H4 (cell line): ENCODE measurements at places on chromosomes 1 and 21.

DNA sequence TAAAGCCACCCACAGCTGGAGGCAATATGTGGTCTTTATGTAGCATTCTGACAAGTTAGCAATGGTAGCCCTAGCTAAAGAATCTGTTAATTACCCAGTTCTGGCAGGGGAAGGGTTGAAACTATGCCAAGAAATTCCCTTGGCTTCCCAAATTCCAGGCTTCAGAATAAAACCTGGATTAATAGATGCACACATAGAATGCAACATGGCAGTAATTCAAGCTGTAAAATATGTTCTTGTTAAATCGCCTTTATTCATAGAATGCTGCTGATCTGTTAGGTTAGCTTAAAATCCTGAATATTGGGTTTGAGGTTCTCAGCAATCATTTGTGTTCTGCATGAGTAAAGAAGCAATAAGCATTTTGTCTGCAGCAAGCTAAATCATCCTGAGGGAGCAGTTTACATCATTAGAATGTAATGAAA lies 80.1 kb downstream of the ZNF326 start:
- no peak for DNase-seq

- no peak for DNase-seq
These were observed 9.6 kb downstream of the RAB25 start for GRCh38 chr1:156070548-156070947.

DNA sequence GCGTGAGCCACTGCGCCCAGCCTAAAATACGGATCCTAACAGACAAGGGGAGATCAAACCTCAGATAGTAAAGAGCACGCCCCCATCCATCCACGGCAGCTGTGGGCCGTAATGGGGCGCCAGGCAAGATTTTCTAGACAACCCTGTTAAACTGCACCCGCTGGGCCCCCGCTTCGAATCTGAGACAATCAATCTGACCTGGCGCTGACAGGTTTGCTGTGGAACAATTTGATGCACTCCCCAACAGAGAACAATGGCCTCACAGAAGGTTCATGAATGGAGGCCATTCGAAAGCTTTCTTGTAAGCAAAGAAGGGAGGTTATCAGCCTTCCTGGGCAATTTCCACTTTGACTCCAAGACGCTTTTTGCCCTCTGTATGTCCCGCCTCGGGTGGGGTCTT lies 30.5 kb downstream of the CLSTN1 start:
- DNase-seq, result no peak

DNA sequence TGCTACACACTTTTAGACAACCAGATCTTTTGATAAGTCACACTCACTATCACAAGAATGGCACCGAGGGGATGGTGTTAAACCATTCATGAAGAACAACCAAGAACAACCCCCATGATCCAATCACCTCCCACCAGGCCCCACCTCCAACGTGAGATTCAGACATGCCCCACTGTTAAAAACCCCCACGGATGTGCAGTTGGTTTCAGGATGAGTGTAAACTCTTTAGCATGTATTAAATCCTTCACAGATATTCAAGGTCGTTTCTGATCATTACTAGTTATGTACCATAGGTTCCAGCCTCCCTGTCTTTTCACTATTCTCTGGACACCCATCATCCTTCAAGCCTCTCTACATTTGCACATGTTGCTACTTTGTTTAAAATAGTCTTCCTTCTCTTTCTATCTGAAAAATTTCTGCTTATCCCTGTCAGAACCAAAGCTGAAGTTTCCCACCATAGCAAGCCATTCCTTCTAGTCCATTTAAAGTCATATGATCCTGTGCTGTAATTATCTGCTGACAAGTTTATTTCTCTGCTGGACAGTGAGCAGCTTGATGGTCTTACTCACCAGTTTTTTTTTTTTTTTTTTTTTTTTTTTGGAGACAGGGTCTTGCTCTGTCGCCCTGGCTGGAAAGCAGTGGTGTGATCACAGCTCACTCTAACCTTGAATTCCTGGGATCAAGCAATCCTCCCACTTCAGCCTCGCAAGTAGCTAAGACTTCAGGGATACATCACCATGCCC lies 36.8 kb downstream of the MAP10 start:
- no peak for DNase-seq

DNA sequence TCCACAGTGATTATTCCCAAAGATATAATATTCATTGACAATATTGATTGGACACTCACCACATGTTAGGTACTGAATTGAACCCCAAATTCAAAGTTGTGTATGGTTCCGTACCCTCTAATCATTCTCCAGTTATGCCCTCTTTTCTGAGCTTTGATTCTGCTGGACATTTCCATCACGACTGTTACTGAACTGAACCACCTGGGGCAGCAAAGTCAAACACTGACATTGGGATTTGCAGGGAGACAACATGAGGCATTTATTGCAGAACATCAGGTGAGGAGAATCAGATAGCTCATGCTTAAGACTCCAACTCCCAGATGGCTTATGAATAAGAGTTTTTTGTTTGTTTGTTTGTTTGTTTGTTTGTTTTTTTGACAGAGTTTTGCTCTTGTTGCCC lies 420.9 kb downstream of the DISC1 start:
- DNase-seq, result no peak

- no peak for DNase-seq
These were observed 515.0 kb downstream of the COL11A1 start for GRCh38 chr1:102593276-102593675.

DNA sequence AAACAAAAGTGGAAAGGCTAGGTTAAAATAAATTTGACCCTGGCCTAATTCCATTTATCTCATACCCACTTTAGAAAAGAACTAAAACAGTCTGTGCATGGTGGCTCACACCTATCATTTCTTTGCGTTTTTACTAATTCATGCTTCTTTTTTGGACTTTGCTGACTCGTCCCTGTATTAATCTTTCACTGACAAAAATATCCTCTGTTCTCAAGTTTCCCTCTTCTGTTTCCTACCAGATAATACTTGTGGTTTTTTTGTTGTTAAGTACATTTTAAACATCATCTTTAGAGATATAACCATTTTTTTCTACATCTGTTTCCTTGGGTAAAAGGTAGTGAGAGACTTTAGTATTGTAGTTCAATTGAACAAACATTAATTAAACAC lies 11.5 kb downstream of the CNST start:
- DNase-seq, result no peak

GRCh38 chr1:148293651-148294050 lies 141.6 kb upstream of the NBPF11 start:
- no peak for DNase-seq

DNA sequence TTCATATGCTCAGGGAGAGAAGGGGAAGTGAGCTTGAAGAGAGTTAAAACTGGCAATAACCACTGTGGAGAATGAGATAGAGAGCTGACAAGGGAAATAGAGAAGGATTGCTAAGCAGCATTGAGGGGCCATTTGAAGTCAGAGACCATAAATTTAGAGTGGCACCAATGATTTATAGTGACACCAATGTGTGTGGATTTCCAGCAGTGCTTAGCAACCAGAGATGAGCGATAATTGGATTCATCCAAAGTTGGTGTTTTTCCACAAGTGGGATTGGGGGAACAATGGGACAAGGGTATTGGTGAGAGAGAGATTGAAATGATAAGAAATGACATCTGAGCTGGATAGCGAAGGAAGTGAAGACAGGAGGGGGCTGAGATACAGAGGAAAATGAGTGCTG lies 114.1 kb downstream of the C1orf94 start:
- no peak for DNase-seq

- no peak for DNase-seq
These were observed 179.0 kb downstream of the SLC35F3 start for GRCh38 chr1:234083460-234083859.

DNA sequence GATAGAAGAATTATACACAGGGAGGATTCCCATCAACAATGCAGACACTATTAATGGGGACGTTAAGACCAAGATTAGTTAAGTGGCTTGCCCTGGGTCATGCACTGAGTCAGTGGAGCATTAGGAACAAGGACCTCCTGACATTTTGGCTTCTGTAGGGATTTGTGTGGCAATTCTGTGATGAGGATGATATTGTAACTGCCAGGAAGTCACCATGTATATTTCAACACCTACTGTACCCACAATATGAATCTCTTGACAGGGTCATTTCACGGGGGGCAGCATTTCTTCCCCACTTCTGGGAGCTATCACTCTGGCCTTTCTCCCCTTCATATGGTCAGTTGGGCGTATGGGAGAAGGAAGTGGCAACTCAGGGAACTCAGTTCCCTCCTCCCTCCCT lies 134.9 kb downstream of the RUNX1 start:
- DNase-seq, result no peak

GRCh38 chr1:203704120-203704519 lies 60.9 kb upstream of the LAX1 start:
- no peak for DNase-seq

DNA sequence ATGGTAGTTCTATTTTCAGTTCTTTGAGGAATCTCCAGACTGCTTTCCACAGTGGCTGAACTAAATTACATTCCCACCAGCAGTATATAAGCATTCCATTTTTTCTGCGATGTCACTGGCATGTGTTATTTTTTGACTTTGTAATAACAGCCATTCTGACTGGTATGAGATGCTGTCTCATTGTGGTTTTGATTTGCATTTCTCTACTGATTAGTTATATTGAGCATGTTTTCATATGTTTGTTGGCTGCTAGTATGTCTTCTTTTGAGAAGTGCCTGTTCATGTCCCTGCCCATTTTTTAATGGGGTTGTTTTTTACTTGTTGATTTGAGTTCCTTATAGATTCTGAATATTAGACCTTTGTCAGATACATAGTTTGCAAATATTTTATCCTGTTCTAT lies 87.9 kb downstream of the RPS6KC1 start:
- DNase-seq, result no peak

GRCh38 chr1:3049164-3049563 lies 19.8 kb upstream of the PRDM16 start:
- DNase-seq, result no peak

DNA sequence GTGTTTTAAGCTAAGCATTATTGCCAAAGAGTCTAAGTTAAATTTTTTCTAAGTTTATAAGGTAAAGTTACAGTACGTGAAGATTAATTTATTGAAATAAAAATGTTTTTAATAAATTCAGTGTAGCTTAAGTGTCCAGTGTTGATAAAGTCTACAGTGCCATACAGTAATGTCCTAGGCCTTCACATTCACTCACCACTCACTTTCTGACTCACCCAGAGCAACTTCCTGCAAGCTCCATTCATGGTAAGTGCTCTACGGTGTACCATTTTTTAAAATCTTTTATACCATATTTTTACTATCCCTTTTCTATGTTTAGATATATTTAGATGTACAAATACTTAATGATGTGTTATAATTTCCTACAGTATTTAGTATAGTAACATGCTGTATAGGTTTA lies 173.2 kb downstream of the CACNA1E start:
- no peak for DNase-seq

- DNase-seq, result no peak
These were observed 251.0 kb downstream of the LRRIQ3 start for GRCh38 chr1:73947009-73947408.

DNA sequence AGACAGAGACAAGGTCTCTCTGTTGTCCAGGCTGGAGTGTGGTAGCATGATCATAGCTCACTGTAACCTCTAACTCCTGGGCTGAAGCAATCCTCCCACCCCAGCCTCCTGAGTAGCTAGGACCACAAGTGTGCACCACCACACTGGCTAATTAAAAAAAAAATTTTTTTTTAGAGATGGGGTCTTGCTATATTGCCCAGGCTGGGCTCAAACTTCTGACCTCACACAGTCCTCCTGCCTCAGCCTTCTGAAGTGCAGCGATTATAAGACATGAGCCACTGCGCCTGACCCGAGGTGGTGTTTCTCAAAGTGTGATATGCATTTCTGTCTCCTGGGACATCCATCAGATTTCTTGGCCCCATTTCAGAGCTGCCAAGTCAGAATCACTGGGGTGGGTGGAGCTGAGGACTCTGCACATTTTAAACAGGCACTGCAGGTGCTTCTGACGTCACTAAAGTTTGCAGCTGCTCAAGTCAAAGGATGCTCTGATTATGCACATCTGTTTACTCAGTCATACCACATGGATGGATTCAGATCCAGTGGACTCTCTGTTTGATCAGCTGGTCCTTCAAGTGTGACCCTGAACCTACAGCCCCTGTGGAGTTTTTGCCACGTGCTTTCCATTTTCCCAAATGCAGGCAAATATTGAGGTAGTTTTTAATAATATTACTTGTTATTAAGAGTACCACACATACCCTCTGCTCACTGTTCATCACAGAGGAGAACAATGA lies 21.4 kb downstream of the TGFB2 start:
- no peak for DNase-seq

DNA sequence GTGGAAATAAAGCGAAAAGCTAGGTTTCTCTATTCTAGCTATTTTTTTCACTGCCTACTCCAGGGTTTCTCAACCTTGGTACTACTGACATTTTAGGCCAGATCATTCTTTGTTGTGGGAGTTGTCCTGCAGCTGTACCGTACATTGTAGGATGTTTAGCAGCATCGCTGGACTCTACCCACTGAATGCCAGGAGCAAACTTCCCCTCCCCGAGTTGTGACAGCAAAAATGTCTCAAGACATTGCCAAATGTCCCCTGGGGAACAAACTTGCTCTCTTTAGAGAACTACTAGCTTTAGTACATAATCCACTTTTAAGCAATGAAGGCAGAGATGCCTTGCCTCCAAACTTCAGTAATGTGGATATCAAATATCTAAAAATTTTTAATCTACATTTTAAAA lies 122.8 kb downstream of the PLPPR5 start:
- DNase-seq, result no peak

DNA sequence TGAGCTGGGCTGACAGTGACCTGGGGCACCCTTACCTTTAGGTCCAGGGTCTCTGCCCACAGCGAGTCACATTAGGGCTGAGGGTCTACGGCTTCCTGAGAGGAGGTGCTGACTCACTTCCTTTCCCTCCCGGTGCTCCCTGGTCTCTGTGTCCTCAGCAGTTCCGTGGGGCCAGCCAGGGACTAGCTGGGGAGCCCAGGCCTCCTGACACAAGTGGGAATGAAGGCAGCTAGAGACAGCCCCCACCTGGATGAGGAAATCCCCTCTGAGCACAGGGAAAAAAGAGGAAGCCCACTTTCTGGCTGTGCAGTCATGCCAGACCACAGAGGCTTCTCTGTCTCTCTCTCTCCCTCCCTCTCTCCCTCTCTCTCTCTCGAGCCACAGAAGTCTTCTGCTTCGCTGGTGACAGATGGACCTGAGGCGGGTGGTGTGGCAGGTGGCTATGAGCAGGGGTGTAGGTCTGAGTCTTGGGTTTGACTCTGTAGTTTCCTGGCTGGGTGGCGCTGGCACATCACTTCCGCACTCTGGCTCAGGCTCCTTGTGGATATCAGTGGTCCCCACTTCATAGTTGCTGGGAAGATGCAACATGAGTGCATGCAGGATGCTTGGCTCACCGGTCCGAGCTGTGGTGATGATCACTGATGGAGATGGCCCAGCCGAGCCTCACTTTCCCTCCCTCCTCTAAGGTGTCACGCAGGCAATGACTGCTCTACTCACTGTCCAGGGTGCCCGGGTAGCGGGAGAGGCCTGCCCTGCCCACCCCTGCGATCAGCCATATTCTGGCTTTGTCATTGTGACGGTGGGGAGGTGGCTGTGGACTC lies 3.5 kb downstream of the SLC66A1 start:
- no peak for DNase-seq

- no peak for DNase-seq
These were observed 119.1 kb upstream of the JUN start for GRCh38 chr1:58902830-58903513.

GRCh38 chr1:64363111-64363510 lies 106.8 kb upstream of the CACHD1 start:
- no peak for DNase-seq
